Aorta (tissue), 5 donors: ENCODE measurements at places on chromosomes 4 and X. TPM values are rescaled to one million over a fixed set of nuclear protein-coding genes. Genes with fewer than 3 reads are reported as not detected.

- H3K4me3 ChIP-seq, result no peak overlapping the region
- H3K36me3 ChIP-seq, result peaks cover 2% of the 10 kb centered on the region
- no peaks in the 10 kb centered on the region for H3K27me3 ChIP-seq
- no peak overlapping the region for H3K27ac ChIP-seq
- no peak for DNase-seq
Measured at GRCh38 chr4:84803720-84804119, 162.8 kb downstream of the WDFY3 start.

GRCh38 chrX:136733613-136734012 is 47.1 kb downstream of the ARHGEF6 start:
- H3K4me1 ChIP-seq, result no peaks in the 10 kb centered on the region
- H3K4me3 ChIP-seq, result no peak overlapping the region
- no peak overlapping the region for H3K27ac ChIP-seq
- DNase-seq, result no peak

DNA sequence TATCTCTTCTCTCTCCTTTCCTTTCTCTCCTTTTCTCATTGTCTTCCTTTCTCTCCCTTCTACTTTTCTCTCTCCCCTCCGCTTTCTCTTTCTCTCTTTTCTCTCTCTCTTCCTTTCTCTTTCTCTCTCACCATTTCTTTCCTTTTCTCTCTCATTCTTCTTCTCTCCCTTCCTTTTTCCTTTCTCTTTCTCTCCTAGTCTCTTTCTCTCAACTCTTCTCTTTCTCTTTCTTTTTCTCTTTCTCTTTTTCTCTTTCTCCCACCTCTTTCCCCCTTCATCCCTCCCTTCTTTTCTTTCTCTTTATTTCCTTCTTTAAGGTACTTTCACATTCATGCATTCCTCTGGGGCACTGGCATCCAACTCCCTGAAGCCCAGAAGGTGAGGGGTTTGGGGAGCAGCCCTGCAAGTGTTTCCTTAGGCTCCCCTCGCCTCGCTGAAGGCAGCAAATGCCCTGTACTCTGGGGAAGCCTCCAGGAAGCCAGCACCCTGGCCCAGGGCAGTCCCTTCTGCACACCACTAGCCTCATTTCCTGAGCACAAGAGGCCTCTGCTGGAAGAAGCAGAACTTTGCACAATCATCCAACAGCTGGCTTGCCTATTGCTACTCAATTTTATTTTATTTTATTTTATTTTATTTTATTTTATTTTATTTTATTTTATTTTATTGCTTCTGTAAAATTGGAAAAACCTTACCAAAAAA is 124.2 kb downstream of the NFKB1 start:
- H3K27me3 ChIP-seq, result no peaks in the 10 kb centered on the region
- peaks cover 2% of the 10 kb centered on the region for H3K4me1 ChIP-seq
- H3K4me3 ChIP-seq, result no peak overlapping the region
- no peak for DNase-seq
- no peak overlapping the region for H3K27ac ChIP-seq

Gene PCDH7
- total RNA-seq, result 157 TPM

Gene MEPE
- not detected for total RNA-seq

DNA sequence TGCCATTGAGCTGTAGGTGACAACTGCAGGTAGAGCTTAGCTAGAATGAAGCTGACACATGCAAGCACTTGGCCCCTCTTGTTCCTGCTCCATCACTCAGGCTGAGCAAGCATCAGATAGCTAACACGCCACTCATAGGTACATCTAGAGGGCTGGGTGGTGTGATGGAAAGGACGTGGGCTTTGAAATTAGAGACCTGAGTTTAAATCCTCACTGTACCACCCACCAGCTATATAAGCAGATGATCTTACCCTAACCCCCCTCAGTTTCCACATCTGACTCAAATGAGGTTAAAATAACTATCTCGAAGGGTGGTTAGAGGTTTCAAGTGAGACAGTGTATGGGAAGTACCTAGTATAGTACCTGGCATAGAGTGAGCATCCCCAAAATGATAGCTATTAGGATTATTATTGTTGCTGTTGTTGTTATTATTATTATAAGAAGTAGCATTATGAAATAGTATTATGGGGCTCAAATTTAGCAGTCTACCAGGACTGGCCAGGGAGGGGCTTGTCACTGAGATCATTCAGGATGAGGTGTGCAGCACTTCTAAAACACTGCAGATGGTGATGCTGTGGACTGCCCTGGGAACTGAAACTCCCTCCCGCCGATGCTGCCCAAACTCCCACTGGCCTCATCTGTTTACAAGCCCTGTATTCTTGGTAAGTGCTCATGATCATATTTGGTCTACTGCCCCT is 59.0 kb downstream of the REELD1 start:
- H3K27ac ChIP-seq, result no peak overlapping the region
- H3K27me3 ChIP-seq, result no peaks in the 10 kb centered on the region
- H3K36me3 ChIP-seq, result no peaks in the 10 kb centered on the region

Gene DCK
- total RNA-seq, result 11.2 TPM

Gene MAOA
- 29.6 TPM for total RNA-seq

- H3K4me3 ChIP-seq, result no peak overlapping the region
- H3K4me1 ChIP-seq, result no peaks in the 10 kb centered on the region
- DNase-seq, result no peak
- H3K27ac ChIP-seq, result no peak overlapping the region
Measured at GRCh38 chr4:22090661-22091351, 142.2 kb upstream of the KCNIP4 start.

DNA sequence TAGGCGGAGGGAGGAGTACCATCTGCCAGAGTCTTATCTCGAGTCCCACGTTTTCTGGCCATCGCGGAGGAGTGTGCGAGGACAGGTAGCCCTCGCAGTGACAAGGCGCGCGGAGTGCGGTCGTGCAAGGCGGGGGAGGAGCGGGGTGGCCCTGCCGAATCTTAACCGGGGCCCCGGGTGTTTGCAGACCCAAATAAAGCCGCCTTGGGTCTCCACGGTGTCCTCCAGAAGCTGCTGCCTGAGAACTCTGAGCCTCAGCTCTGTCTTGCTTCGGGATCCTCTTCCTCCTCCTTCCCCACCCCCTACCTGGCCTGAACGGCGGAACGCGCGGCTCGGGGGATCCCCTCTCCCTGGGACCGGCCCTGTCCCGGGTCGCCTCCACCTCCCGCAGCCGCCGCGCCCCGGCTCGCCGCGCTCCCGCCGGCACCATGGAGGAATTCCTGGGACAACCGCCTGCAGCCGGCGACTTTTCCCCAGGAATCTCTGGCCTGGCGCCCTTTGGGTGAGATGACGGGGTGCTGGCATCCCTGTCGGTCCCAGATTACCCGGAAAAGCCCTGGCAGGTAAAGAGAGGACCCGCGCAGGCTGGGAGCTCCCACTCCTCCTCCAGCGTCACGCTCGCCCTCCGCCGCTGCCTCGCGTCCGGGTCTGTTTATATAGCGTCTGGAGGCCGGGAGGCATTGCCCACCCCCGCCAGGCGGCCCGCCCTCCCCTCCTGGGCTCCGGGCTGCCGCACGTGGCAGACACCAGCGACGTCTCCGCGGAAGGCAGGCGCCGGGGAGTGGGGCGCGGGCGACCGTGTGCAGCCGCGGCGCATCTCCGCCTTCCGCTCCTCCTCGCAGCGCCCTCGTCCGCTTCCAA is at the start of gene GALNTL6:
Gene GALNTL6 (plus strand): TSS at position 740 of the 861 bp plus-strand sequence.
- H3K36me3 ChIP-seq, result no peaks in the 10 kb centered on the region
- peak within 1 kb of the TSS; percentile 7 for H3K4me3 ChIP-seq
- DNase-seq, result peak; percentile 75
- H3K27me3 ChIP-seq, result no peaks in the 10 kb centered on the region

- H3K27me3 ChIP-seq, result no peaks in the 10 kb centered on the region
- no peaks in the 10 kb centered on the region for H3K36me3 ChIP-seq
Measured at GRCh38 chr4:135382280-135382959, 1180.8 kb upstream of the PABPC4L start.
